Esophagus squamous epithelium (tissue), 5 donors: ENCODE measurements at places on chromosomes 7 and 10. TPM values are rescaled to one million over a fixed set of nuclear protein-coding genes. Genes with fewer than 3 reads are reported as not detected.

DNA sequence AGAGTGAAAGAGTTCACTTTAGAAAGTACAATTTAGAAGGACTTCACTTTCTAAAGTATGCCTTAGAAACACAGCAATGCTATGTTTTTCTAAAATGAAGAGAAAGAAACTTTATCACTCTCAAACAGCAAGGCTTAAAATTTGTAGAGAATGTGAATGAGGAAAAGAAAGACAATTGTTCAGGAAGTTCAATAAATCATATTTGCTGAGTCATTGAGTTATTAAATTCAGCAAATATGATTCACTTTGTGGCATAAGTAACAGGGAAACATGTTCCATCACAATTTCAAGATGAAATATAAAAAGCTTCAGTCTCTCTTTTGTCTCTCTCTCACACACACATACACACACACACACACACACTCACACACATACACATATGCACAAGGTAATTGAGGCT lies 187.9 kb downstream of the PCDH15 start:
- no peak for DNase-seq

- DNase-seq, result no peak
These were observed 36.1 kb downstream of the STK32C start for GRCh38 chr10:132271458-132272230.

- no peak for DNase-seq
These were observed 71.2 kb downstream of the ADCY1 start for GRCh38 chr7:45645141-45645969.

DNA sequence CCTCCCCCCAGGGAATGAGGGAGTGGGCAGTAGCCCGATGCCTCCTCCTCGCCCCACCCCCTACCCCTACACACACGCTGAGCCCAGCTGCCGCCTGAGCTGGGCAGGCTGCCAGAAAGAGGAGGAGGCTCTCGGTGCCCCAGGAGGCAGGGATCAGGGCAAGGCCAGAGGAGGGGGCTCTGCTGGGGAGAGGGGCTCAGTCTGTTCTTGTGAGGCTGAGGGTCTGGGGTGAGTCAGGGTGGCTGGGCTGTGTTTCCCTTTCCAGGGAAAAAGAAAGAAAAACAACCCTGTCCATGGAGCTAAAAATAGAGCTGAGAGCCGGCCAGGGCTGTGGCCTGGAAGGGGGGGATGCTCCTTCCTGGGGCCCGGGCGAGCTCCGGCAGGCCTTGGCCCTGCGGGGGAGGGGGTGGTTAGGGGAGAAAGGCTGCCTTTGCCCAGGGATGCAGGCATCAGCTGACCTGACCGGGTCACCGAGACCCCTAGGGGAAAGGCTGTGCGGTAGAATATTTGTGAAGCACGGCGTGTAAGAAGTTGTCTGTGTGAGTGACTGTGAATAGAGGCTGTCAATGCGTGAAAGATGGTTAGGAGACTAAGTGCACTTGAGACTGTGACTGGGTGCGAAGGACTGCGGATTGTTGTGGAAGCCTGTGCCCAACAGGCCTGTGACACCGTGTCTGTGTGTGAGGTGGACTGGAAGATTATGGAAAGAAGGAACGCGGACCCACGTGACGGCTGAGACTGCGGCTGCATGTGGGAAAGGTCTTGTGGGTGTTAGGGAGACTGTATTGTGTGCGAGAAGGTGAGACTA lies 1.2 kb upstream of the LZTS2 start:
- no peak for DNase-seq

GRB10 gene
- 12.0 TPM for total RNA-seq

DNA sequence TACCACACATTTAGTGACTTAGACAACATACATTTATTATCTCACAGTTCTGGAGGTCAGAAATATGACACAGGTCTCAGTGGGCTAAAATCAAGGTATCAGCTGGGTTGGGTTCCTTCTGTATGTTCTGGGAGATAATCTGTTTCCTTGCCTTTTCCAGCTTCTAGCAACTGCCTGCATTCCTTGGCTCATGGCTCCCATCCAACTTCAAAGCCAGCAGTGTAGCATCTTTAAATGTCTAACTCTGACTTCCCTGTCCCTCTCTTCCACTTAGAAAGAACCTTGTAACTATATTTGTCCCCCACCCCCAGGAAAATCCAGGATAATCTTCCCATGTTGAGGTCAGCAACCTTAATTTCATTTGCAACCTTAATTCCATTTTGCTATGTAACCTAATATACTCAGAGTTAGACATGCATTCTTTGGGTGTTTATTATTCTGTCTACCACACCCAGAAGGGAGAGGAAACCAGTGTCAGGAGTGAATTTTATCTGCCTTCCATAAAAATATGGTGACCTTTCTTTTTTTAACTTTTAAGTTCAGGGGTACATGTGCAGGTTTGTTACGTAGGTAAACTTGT lies 57.3 kb upstream of the SMIM30 start:
- no peak for DNase-seq

CDH23 gene
- 0.88 TPM for total RNA-seq

GRCh38 chr7:41692251-41692650 lies 10.6 kb downstream of the INHBA start:
- no peak for DNase-seq

CCDC136 gene
- total RNA-seq, result 5.1 TPM

GRCh38 chr10:29658984-29659965 lies 24.5 kb upstream of the SVIL start:
- DNase-seq, result no peak

ERCC6 gene
- total RNA-seq, result 17.9 TPM

GRCh38 chr10:21944727-21945386 lies 58.7 kb downstream of the DNAJC1 start:
- DNase-seq, result no peak

GRCh38 chr10:6068422-6068821 lies 6.3 kb upstream of the IL2RA start:
- DNase-seq, result no peak

DNA sequence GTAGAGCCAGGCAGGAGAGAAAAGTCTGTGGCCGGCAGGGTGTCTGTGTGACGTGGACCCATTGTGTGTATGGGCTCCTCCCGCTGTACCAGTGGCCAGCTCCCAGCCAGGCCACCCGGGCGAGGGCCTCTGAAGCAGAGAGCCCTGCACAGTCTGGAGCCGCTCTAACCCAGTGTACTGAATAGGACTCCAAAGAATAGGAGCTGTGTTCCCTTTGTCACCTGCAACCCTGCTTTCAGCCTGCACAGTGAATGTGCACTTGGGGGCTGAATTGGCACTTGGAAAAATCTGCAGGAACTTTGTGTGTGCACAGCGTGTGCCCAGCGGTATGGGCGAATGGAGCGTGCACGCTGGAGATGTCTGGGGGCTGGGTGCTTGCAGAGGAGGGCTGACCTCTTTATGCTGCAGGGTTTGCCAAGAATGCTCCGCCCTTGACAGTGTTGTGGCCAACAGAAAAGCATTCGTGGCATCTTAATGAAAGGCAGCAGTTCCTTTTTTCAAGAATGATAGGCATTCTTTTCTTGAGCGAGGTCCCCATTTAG lies 216.2 kb downstream of the AUTS2 start:
- DNase-seq, result no peak

DNA sequence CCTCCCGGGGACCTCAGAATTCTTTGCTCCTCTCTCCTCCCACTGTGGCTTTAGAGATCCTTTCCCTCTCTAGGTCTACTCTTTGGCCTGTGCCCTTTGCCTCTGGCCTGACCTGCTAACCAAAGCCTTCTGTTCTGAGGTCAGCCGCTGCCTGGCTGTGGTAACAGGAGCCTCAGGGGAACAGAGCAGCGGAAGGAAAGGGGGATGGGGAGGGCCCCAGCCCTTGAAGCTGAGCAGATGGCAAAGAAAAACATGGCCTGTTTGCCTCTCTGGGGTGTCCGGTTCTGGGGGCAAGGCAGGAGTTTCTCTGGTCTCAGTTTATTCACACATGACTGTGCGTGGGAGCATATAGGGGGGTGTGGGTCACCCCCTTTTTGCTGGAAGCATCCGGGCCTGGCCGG lies 28.2 kb downstream of the COL26A1 start:
- no peak for DNase-seq

GRCh38 chr10:132065491-132066105 lies at the start of gene JAKMIP3:
Gene JAKMIP3, plus strand, starts transcription at chr10:132065946. Its CDS starts 38,863 bp downstream, at chr10:132104809.
- DNase-seq, result no peak

NRP1 gene
- total RNA-seq, result 5.8 TPM
